Stimulated activated CD4-positive, alpha-beta T cell treated with anti-CD3 and anti-CD28 coated beads, Interleukin-4, amount 100 ng/mL, for 1 hour (primary cell): ENCODE measurements at places on chromosomes 4 and X.

- DNase-seq, result no peak
These were observed 626.2 kb downstream of the MID1IP1 start for GRCh38 chrX:39427492-39427891.

- DNase-seq, result no peak
These were observed 326.7 kb downstream of the MAPK10 start for GRCh38 chr4:86033171-86033570.

GRCh38 chr4:150063128-150063527 lies 15.1 kb upstream of the DCLK2 start:
- DNase-seq, result no peak

DNA sequence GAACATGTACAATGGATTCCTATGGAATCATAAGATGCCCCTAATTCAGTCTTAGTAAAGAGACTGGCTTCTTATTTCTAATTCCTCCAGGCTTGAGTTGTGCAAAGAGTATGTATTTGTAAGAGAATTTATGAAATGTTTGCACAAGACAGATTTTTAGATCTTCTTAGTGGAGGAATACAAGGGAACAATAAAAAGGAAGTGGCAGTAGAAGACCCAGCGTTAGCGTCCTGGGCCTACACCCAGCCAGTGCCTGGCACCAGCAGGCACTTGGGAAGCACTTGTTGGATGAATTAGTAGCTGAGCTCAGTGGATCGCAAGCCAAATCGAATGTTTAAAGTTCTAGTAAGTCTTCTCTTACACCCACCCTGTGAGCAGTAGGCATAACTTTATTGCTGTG lies 157.4 kb downstream of the PTTG2 start:
- DNase-seq, result no peak

DNA sequence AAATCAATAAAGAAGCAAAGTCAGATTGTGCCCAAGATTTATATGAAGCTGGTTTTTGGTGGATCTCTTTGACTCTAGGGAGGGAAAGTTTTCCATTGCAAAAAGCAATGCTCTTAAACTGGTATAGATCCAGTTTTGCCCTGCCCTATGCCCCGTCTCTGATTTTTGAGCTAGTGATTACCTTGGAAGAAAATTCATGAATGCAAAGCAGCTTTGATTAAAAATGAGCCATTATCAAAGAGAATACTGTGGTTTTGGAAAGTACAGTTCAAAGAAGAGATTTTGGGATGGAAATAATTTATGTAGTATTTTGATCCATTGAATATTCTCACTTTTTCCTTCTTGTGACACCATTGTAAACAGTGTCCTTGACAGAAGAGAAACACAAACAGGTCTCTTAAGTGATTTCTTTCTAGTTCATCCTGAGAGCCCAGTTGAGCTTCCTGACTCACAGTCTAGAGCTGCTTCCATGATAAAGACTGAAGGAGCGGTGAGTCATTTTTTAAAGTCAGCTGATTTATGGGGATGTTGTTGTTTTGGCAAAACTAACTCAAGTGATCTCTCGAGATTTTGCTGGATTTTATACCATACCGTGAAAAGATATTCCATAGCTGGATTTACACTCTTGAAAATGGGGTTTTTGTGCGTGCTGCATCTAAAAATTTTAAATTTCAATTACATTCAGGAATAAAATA lies 76.7 kb downstream of the AFF1 start:
- DNase-seq, result no peak

DNA sequence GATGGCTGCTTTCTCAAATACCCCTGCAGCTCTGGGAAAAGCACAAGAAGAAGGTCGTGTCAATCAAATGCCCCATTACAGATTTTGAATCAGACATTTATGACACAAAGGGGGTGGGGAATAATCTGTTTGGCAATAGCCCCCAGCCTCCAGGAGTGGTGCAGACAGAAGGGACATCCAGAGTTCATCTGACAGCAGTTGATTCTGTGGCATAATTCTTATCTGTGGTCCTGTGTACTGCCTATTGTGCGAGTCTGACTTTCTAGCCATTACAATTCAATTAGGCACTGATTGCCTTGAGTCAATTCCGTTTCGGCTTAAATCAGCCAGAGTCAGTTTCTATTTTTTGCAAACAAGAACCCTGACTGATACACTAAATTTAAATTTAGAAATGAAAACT lies 28.6 kb upstream of the DCLK2 start:
- no peak for DNase-seq

DNA sequence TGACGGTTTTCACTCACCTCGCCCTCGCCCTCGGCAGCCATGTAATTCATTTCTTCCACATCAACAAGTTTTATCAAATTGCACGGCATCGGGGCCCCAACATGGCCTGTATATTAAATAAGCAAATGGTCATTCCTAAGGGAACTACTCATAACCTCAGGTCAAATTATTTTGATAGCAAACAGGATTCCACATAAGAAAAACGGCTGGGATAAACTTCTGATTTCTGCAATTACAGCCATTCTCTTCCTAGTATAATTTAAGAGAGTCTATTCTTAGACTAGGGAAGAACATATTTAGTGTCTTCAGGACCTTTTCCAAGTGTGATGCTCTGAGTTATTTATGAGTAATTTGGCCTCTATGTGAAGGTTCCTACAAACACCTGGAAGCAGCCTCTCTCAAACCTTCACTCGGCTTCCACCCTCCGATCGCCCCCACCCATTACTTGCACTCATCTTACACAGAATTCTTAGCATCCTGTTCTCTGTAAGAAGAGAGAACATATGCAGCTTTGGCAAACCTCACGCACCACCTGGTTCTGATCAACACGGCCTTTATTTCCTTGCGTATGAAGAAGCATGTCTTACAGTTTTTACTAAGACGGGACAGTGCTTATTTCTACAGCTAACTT lies 29.4 kb upstream of the CENPU start:
- no peak for DNase-seq

DNA sequence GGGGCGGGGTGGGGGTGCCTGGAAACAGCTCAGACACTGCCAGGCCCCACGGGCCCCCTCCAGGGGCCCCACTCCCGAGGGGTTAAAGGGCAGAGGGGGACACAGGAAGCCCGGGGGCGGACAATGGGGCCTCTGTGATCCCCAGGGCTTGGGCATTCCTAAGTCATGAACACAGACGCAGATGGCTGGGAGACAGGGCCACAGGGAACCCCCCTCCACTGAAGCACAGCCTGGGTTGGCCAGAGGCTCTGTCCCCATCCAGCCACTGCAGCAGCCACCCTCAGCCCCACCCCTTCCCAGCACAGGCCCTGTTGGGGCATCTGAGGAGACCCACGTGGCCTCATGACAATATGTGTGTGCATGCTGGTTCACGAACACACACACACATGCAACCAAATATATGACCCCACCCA lies 3.9 kb downstream of the L1CAM start:
- no peak for DNase-seq

- DNase-seq, result no peak
These were observed 30.3 kb downstream of the MAGEA1 start for GRCh38 chrX:153209347-153209746.

- no peak for DNase-seq
These were observed 101.2 kb downstream of the MMRN1 start for GRCh38 chr4:89995814-89996213.

DNA sequence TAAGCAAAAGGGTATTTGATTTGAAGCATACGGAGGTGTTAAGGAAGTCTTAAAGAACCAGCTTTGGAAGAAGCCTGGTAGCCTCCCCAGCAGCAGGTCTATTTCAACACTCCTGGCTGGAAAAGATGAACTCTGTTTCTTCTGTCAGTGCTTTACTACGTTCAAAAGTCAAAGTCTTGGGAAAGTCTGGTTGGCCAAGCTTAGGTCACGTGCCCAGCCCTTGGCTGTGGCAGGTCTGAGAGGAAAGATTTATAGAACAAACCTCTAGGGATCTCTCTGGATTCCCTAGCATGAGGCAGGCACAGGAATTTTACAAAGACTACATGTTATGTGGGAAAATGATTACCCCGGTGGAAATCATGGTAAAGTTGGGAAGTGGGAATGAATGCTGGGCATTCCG lies 8.6 kb upstream of the ARHGAP10 start:
- DNase-seq, result no peak

GRCh38 chr4:24240655-24241054 lies 343.7 kb downstream of the DHX15 start:
- no peak for DNase-seq

DNA sequence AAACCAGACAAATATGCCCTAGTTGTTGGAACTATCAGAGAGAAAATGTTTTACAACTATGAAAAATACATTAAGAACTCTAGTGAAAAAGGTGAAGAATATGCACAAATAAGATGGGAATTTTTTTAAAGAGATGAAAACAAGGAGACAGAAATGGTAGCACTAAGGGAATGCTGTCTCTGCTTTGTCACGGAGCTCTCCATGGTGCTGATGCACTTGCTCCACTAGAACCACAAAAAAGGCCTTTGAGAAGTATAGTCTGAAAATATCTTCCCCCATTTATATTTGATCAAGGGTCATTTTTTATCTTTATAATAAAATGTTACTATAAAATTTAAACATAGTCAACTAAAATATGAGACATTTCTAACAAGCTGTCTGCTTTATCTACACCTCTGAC lies 1655.5 kb upstream of the AGA start:
- no peak for DNase-seq

GRCh38 chr4:146214238-146214637 lies at the start of gene REELD1:
TSS of gene REELD1 (plus strand) at chr4:146214538. CDS start at chr4:146216953, 2,415 bp downstream.
- no peak for DNase-seq

DNA sequence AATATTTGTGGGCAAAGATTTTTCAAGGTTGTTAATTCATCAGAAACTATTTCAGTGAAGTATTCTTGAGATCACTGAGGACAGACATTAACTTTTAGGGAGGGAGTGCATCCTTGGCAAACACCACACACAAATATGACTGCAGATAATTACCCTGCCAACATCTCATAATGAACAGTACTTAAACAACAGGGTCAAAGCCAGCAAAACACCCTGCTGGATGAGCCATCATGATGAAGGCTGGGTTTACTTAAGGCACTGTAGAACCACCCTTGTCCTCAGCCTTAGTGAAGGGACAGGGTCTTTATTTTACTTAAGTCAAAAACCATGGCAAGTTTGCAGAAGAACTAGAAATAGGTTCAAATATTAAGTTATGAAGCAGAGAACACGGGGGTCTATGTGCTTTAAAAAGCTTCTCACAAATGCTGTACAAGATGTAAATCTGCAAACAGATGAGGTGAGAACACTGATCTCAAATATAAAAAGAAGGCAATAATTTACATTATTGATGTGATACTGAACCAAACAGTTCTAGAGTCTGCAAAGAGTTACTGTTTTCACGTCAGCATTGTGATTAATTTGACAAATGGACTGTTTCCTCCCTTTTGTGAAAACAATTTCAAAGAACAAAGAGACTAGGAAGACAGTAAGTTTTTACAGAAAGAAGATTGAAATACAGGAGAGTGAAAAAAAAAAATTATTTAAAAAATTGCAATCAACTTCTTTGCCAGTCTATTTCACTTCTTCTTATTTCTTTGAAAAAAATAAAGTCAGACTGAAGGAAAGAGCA lies 28.2 kb downstream of the TAPT1 start:
- DNase-seq, result no peak

- no peak for DNase-seq
These were observed 8.3 kb downstream of the SHROOM3 start for GRCh38 chr4:76443376-76443775.

DNA sequence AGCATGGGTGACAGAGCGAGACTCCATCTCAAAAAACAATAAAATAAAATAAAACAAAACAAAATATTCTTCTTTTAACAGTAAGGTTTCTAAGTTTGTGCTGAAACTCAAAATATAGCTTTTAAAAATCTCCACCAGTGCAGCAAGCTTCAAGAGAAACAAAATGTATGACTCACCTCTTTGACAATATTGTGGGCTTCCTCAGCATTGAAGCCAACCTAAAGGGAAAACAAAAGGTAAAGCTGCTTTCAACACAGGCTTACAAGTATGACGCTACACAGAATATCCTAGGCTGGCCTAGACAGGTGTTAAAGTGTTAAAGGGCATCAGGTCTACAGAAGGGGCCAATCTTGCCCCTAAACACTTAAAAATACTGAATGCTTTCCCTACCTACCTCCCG lies 1.2 kb downstream of the DYNLT3 start:
- DNase-seq, result no peak

DNA sequence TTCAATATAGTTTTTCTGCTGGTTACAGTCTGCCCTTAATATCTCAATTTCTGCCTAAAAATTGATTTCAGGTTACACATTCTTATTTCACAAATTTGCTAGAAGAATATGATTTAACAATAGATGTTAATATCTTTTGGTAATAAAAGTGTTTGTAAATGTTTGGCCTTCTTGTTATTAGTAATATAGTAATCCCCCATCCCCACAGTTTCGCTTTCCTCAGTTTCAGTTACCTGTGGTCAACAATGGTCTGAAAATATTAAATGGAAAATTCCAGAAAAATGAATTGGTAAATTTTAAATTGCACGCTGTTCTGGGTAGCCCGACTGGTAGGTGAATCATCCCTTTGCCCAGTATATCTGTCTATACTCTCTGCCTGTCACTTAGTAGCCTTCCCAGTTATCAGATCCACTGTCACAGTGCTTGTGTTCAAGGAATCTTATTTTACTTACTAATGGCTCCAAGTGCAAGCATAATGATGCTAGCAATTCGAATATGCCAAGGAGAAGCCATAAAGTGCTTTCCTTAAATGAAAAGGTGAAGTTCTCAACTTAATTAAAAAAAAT lies 3.5 kb upstream of the BMP2K start:
- DNase-seq, result no peak
